Activated CD4-positive, alpha-beta T cell treated with anti-CD3 and anti-CD28 coated beads, Interleukin-2, amount 10 ng/mL, durations not matched to agents 7 days and 5 days (primary cell): ENCODE measurements at places on chromosomes 13 and 19. TPM values are rescaled to one million over a fixed set of nuclear protein-coding genes. Genes with fewer than 3 reads are reported as not detected.

Gene NLRP4
- total RNA-seq: not detected

Gene CRX
- not detected for total RNA-seq

Gene LACC1
- total RNA-seq: 1.7 TPM

Gene DIRAS1
- total RNA-seq: not detected

Gene SRRM5
- 0.50 TPM for total RNA-seq

Gene TMEM255B
- total RNA-seq: 1.8 TPM

Gene CD37
- total RNA-seq: 268 TPM

Gene TUBA3C
- not detected for total RNA-seq

Gene SLC10A2
- total RNA-seq: not detected

DNA sequence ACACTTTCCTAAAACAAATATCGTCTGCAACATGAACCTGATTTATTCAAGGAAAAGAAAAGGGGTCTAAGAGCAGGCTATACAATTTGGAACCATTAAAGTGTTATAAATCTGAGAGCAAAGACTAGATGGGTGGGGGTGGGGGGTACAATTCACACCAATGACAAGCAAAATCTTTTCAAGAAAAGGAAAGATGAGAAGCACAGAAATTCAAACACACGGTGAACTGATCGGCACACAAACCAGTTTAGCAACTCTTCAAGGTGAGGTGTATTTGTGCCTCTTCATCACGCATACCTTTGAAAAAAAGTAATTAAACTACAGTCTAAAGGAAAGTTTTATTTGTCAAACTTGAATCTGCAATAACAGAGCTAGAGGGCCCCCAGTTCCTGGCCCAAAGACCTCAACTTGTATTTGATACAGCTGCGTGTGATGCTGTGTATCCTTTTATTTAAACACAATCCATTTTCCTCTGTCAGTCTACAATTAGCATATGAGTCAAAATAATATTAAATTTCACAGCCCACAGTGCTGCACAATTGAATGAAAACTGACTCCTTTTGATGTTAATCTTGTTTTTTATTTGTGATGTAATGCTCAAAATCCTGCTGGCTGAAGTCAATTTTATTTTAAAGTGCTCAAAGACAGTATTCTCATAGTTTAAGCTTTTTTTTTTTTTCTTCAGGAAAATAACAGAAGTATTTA, 14.2 kb downstream of the EFNB2 start:
- H3K4me1 ChIP-seq: no peaks in the 10 kb centered on the region
- peaks cover 25% of the 10 kb centered on the region for H3K27me3 ChIP-seq
- DNase-seq: no peak
- H3K27ac ChIP-seq: no peak overlapping the region
- no peaks in the 10 kb centered on the region for H3K36me3 ChIP-seq
- H3K4me3 ChIP-seq: no peak overlapping the region

- no peak overlapping the region for H3K27ac ChIP-seq
- no peak overlapping the region for H3K4me3 ChIP-seq
- H3K4me1 ChIP-seq: no peaks in the 10 kb centered on the region
- no peaks in the 10 kb centered on the region for H3K27me3 ChIP-seq
- no peak for DNase-seq
- H3K36me3 ChIP-seq: peaks cover 5% of the 10 kb centered on the region
These were observed 27.8 kb downstream of the ELAVL1 start for GRCh38 chr19:7977723-7978040.

- no peak overlapping the region for H3K4me3 ChIP-seq
- H3K36me3 ChIP-seq: no peaks in the 10 kb centered on the region
- no peaks in the 10 kb centered on the region for H3K27me3 ChIP-seq
- H3K4me1 ChIP-seq: no peaks in the 10 kb centered on the region
- H3K27ac ChIP-seq: no peak overlapping the region
These were observed 46.2 kb downstream of the CACNA1A start for GRCh38 chr19:13460045-13460444.

GRCh38 chr13:108270442-108270841, 924 bp downstream of the TNFSF13B start:
- peaks cover 23% of the 10 kb centered on the region for H3K36me3 ChIP-seq
- peak overlapping the region; percentile 77 for H3K4me3 ChIP-seq
- peaks cover 52% of the 10 kb centered on the region for H3K4me1 ChIP-seq
- H3K27me3 ChIP-seq: no peaks in the 10 kb centered on the region
- peak; percentile 16 for DNase-seq

GRCh38 chr13:50979187-50979586, 69.6 kb downstream of the RNASEH2B start:
- H3K27me3 ChIP-seq: no peaks in the 10 kb centered on the region
- H3K4me3 ChIP-seq: no peak overlapping the region
- no peaks in the 10 kb centered on the region for H3K4me1 ChIP-seq
- peaks cover 38% of the 10 kb centered on the region for H3K36me3 ChIP-seq
- DNase-seq: no peak

DNA sequence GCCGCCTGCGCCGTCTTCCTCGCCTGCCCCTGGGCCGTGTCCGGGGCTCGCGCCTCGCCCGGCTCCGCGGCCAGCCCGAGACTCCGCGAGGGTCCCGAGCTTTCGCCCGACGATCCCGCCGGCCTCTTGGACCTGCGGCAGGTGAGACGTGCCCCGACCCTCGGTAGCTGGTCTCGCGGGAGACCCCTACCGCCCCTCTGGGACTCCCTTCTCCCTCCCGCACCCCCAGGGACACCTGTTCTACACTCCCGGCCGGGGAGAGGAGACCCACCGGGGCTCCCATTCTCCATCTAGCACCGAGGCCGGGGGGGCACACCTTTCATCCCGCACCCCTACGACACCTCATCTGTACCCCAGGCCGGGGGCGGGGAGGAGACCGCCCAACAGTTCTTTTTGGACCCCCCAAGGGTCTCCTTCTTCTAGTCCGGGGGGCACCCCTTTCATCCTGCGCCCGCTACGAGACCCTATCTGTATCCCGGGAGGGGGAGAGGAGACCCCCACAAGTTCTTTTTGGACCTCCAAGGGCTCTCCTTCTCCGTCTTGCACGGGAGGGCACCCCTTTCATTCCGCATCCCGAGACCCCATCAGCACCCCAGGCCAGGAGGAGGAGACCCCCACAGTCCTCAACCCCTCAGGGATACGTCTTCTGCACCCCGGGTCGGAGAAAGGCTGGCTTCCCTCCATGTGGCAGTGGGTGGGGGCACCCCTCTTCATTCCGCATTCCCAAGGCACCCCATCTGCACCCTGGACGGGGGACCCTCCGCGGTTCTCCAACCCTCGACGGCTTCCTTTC, 533 bp downstream of the TNFSF9 start:
- H3K4me1 ChIP-seq: peaks cover 46% of the 10 kb centered on the region
- H3K27ac ChIP-seq: peak overlapping the region; percentile 69
- H3K36me3 ChIP-seq: peaks cover 8% of the 10 kb centered on the region
- peak overlapping the region; percentile 74 for H3K4me3 ChIP-seq
- peaks cover 38% of the 10 kb centered on the region for H3K27me3 ChIP-seq

DNA sequence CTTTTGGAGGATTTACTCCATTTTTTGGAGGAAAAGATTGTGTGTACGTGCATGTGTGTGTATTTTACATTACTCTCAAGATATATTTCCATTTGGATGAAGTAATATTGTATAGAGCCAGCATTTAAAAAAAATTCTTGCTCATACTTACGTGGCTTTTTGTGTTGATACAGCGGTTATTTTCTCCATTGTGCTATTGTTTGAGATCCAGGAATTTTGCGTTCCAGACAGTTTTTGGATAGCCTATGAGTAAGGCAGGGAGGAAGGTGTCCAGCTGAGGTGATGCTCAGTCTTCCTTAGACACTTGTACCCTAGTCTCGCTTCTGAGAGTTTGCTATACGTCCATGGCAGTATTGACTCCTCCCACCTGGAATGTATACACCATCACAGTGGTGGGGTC, 92.2 kb upstream of the ARHGEF7 start:
- peaks cover 2% of the 10 kb centered on the region for H3K36me3 ChIP-seq
- peaks cover 23% of the 10 kb centered on the region for H3K27me3 ChIP-seq
- H3K27ac ChIP-seq: no peak overlapping the region
- peaks cover 3% of the 10 kb centered on the region for H3K4me1 ChIP-seq

DNA sequence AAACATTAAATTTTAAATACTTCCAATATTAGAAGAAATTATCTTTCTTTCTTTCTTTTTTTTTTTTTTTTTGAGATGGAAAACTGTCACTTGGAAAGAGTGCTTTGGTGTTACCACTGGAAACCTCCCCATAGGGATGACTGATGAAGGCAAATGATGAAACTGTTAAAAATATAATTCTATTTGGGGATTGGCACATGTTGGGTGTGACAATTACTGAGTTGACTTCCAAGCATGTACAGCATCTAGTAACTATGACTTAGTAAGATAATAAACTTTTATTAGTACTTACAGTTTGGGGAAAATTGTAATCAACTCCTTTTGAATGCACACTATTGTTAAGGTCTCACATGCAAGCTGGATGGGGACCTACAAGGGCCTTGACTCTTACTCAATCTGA, 592.5 kb downstream of the KCTD12 start:
- DNase-seq: no peak
- no peaks in the 10 kb centered on the region for H3K36me3 ChIP-seq
- H3K27ac ChIP-seq: no peak overlapping the region
- H3K4me3 ChIP-seq: no peak overlapping the region

- DNase-seq: no peak
- H3K4me3 ChIP-seq: no peak overlapping the region
- peaks cover 2% of the 10 kb centered on the region for H3K36me3 ChIP-seq
- peaks cover 27% of the 10 kb centered on the region for H3K4me1 ChIP-seq
These were observed 76.6 kb upstream of the UBAC2 start for GRCh38 chr13:99124046-99124400.

GRCh38 chr13:110616103-110617101, 1.1 kb downstream of the NAXD start:
- peaks cover 11% of the 10 kb centered on the region for H3K36me3 ChIP-seq
- H3K4me1 ChIP-seq: peaks cover 28% of the 10 kb centered on the region
- H3K27ac ChIP-seq: peak overlapping the region; percentile 91
- H3K27me3 ChIP-seq: peaks cover 1% of the 10 kb centered on the region
- DNase-seq: peak; percentile 32

DNA sequence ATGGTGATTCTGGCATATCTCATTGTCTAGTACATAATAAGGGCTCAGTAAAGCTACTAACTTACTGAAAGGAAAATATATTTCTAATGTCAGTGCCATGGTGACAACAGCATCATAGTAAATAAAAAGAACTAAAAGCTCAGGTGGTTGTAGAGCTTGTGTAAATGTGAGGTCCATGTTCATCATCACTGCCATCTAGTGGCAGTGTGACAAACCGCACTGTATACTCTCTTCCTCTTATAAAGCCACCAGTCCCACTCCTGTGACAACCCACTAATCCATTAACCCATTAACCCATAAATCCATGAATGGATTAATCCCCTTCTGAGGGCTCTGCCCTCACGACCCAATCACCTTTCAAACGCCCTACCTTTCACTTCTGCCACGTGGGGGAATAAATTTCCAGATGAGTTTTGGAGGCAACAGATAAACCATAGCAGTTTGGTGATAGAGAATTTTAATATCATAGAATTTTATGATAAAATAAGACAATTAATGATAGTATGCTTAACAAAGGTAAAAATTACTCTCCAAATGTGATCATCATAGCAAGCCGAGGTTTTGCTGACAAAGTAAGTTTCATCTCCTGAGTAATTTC, 160.4 kb upstream of the SGCG start:
- no peak overlapping the region for H3K27ac ChIP-seq
- H3K36me3 ChIP-seq: no peaks in the 10 kb centered on the region
- DNase-seq: peak; percentile 41

- H3K36me3 ChIP-seq: no peaks in the 10 kb centered on the region
- no peak overlapping the region for H3K4me3 ChIP-seq
- H3K27me3 ChIP-seq: no peaks in the 10 kb centered on the region
- H3K27ac ChIP-seq: no peak overlapping the region
These were observed 1525.6 kb upstream of the PRR20A start for GRCh38 chr13:55615081-55615480.

GRCh38 chr19:30430206-30430734, 58.1 kb downstream of the ZNF536 start:
- H3K27ac ChIP-seq: no peak overlapping the region
- DNase-seq: no peak
- H3K27me3 ChIP-seq: no peaks in the 10 kb centered on the region
- no peaks in the 10 kb centered on the region for H3K36me3 ChIP-seq
- H3K4me1 ChIP-seq: no peaks in the 10 kb centered on the region
- H3K4me3 ChIP-seq: no peak overlapping the region

DNA sequence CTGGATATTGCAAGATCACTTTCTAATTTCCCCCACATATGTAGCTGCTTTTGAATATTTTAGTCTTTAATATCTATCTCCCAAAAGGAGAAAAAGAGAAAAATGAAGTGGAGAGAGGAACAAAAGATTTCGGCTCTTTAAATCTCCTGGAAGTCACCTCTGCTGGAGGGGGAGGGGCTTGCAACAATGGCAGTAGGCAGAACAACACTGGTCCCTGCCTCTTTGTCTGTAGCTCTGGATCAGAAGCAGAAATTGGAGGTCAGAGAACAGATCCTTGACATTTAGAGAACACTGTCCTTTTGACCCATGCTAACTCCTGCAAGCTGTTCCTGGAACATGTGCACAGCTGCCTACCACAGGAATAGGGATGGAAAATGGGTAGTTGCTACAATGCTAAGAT, 86.7 kb upstream of the GPR12 start:
- peaks cover 16% of the 10 kb centered on the region for H3K27me3 ChIP-seq
- no peaks in the 10 kb centered on the region for H3K4me1 ChIP-seq
- H3K27ac ChIP-seq: no peak overlapping the region
- no peak overlapping the region for H3K4me3 ChIP-seq
- no peak for DNase-seq

DNA sequence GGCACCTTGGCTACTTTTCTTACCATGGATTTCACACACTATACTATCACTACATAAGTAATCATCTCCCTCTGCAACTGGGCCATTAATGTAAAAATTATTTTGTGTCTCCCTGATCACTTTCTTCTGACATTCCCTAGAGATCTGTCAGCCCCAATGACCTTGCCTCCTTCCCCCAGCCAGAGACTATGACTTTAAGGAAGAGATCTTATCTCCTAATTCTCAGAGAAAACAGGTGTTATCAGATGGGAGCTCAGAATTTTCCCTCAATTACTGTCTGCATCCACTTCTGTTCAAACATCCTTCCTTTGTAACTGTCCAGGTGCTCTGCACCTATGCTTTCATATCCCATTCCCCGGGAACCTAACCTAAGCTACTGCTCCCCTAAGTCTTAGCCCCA, 397.5 kb downstream of the DIAPH3 start:
- H3K27ac ChIP-seq: no peak overlapping the region
- DNase-seq: no peak
- H3K4me1 ChIP-seq: no peaks in the 10 kb centered on the region
- no peak overlapping the region for H3K4me3 ChIP-seq
- no peaks in the 10 kb centered on the region for H3K27me3 ChIP-seq

- no peak for DNase-seq
- no peaks in the 10 kb centered on the region for H3K27me3 ChIP-seq
- H3K4me1 ChIP-seq: peaks cover 5% of the 10 kb centered on the region
- no peak overlapping the region for H3K27ac ChIP-seq
These were observed 450.5 kb downstream of the KLF12 start for GRCh38 chr13:73683746-73684145.

- H3K36me3 ChIP-seq: no peaks in the 10 kb centered on the region
- H3K4me3 ChIP-seq: no peak overlapping the region
These were observed 18.6 kb upstream of the INSR start for GRCh38 chr19:7312816-7313215.

DNA sequence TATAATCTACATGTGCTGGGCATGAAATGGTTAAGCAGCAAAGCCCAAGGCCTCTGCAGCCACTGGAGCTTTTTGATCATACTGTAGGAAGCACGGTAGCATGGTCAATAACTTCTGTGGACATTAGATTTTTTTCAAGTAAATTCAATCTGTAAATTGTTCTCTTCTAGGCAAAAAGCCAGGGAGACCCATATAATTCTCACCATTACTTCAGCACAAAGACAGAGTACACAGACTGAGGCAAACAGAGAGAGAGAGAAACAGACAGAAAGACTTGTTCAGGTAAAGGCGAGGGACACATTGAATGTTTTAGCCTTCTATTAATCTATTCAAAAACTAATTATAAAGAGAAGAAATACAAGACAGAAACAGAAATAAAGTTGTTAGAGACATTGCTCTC, 349.4 kb downstream of the RFC3 start:
- H3K4me3 ChIP-seq: no peak overlapping the region
- no peak for DNase-seq
- H3K4me1 ChIP-seq: no peaks in the 10 kb centered on the region
- H3K27ac ChIP-seq: no peak overlapping the region
